Left ventricle myocardium superior (tissue), 1 donor: ENCODE measurements at places on chromosomes 1 and 21. TPM values are rescaled to one million over a fixed set of nuclear protein-coding genes. Genes with fewer than 3 reads are reported as not detected.

GRCh38 chr1:30125021-30125820 is 598.2 kb downstream of the MATN1 start:
- no peak for DNase-seq

- DNase-seq, result no peak
These were observed 143.0 kb downstream of the HFM1 start for GRCh38 chr1:91261655-91262054.

DNA sequence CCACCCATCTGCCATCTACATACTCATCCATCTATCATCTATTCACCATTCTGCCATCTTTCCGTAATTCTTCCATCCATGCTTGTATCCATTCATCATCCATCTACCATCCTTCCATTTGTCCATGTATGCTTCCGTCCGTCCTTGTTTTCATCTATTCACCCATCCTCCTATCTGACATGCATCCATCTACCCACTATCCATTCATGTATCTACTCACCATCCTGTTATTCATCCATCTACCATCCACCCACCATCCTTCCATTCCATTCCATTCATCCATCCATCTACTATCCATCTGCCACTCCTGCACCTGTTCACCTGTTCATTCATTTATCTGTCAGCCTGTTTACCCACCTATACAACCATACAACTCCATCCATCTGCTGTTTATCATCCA is 86.2 kb downstream of the TRIM11 start:
- no peak for DNase-seq

- no peak for DNase-seq
These were observed 79.6 kb downstream of the PLXNA2 start for GRCh38 chr1:208164609-208165008.

DNA sequence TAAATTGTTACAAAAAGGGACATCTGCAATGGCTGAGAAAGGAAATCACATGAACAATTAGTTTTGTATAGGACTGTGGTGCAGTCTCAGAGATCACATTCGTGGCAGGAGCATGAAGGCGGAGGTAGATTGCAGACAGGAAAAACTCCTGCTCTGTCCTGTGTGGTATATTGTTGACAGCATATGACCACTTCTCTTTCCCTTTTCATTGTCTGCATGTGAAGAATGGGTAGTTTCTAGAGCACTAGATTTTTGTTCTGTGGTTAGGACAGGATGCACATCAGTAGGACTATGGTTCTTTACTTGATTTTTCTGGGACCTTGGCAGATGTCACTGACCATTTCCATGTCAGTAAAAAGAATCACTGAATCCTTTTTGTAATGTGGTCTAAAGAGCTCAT is 625.9 kb upstream of the PKN2 start:
- no peak for DNase-seq

GRCh38 chr1:184035719-184036516 is 1.6 kb downstream of the COLGALT2 start:
- DNase-seq, result no peak

DNA sequence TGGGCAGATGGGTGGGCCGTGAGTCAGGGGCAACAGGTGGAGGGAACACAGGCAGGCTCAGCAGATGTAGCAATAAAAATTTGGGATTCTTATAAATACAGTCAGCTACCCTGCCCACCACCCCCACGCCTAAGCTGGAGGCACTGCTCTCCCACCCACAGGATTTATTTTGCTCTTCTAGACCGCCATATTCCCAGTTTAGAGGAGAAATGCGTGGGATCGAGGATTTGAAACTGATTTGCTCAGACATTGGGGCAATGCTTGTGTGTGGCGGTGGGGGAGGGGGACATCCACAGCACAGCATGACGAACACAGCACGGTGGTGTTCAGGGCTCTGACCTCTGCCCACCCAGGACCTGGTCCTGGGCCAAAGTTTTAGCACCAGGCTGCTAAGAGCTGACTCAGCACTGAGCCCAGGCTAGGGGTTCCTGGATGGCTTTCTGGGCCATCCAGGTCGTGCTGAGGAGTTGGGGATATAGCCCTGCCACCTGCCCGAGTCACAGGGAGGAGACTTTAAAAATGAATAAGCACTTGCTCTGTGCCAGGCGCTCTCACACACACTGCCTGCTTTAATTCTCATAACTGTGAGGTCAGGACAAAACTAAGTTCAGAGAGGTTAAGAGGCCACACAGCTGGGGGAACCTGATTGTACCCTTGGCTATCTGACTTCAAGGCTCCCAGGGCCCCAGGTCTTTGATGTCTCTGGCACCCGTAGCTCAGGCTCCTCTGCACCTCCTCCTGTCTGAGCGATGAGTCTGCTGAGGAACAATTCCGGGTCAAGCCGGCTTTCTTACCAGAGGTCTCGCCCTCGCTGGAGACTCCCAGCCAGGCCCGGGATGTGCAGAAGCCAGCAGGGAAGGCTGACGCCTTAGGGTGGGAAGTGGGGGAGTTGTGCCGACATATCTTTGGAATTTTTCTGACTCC is 29.4 kb upstream of the CSF1 start:
- DNase-seq, result no peak

- no peak for DNase-seq
These were observed 1.4 kb upstream of the VAMP4 start for GRCh38 chr1:171743081-171743870.

- no peak for DNase-seq
These were observed 20.1 kb downstream of the PSEN2 start for GRCh38 chr1:226890331-226891108.

DNA sequence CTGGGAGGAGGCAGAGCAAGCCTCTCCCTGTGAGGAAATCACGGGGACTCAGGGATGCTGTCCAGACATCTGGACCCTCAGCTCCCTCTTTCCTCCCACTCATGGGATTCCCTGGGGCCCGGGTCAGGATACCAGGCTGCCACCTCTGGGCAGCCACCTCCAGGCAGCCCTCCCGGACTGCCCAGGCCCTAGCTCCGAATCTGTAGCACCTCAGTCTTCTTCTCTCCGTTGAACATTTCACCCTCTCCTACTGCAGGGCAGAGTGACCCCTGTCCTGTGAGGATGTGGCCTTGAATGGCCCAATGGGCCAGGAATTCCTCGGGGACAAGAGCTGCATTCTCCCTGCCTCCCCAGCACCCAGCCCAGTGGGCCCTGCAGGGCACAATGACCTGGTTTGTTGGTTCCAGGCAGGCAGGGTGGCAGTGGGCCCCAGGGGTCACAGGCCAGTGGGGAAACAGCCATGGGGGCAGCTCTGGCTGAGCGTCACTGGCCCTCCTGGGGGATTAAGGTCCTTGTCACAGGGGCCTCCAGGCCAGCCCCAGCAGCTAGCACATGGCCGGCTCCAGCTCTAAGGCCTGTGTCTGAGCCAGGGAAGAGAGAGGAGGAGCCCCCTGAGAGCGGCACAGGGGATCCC is 9.5 kb upstream of the TTC34 start:
- DNase-seq, result no peak

DNA sequence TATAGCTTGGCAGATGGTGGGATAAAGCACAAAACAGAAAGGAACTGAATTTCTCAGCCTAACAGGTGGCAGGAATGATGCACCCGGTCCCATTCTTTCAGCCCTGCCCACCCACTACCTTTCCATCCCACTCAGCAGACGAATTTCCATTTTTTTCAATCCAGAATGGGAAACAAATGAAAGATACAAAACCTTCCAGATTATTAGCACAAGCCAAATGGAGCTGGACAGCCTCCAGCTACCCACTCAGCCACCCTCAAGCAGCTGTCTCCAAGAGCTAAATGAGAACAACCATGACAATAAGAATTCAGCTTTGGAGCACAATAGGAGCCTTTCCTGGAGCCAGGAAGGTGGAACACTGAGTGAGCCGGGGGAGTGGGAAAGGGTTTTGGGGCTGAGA is 96.3 kb upstream of the ST6GALNAC5 start:
- no peak for DNase-seq

DNA sequence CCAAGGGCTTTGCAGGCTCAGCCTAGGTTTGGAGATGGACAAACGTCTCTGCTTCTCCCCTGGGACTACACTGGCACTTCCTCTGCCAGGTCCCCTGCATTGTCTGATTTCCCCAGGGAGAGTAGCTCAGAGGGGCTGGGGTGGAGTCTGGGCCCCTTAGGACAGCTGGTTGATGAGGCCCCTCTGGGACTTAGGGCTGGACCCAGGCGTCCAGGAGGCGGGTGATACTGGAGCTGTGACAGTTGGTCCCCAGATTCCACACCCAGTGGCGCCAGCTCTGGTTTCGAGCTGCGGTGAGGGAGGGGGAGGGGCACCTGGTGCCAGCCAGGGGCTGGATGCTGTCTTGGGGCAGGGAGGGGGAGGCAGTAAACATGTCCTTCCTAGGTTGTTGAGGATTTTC is 7.4 kb upstream of the MEX3A start:
- DNase-seq, result no peak

- no peak for DNase-seq
These were observed 8.2 kb upstream of the MIXL1 start for GRCh38 chr1:226215239-226215638.

DNA sequence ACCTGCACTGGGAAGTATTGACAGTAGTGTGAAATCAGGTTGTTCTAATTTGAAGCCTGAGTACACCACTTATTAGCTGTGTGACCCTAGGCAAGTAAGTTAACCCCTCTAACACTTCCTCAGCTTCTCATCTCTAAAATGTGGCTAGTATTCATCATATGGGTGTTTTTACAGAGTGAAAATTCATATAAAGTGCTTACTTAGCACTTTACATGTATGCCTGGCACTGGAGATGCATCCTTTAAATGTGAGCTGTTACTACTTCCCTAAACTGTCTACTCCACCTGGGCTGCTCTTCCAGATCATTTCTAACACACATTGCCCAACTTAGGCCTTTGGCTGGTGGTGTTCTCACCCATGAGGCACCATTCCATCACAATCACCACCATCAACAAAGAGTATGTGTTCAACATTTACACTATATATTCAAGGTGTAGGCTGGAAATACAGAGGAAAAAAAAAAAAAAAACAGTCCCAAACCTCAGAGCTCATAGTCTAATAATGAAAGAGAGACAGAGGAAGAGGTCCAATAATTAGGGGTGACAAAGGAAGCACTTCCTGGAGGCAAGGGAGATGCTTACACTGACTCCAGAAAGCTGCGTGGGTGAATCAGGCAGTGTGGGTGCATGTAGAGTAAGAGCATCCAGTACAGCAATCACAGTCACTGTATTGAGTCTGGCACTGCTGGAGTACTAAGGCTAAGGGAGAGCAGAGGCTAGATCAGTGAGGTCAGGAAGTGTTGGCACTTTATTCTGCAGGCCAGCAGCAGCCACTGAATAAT is 3.6 kb downstream of the STX6 start:
- DNase-seq, result no peak

DNA sequence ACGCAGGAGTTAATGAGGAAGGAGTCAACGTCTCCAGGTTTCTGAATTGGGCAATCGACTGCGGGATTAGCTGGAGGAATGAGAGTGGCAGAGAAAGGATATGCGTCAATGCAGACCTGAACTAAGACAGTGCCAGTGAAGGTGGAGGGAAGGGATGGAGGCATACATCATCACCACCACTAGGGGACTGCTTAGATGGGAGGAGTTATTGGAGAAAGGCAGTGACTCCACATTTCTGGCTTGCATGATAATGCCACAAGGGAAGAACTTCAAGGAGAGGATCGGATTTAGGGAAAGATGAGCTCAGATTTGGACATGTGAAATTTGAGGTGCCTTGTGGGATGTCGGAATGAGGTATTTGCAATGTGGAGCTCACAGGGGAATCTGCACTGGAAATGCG is 17.5 kb downstream of the VASH2 start:
- no peak for DNase-seq

The MATN1 gene
- total RNA-seq, result not detected

The LYPD8 gene
- not detected for total RNA-seq

The TCHHL1 gene
- not detected for total RNA-seq

The C1QA gene
- 86.5 TPM for total RNA-seq

The LCA5L gene
- total RNA-seq, result 0.40 TPM
